ENCODE measurements at places on chromosomes 7 and 10. TPM values are rescaled to one million over a fixed set of nuclear protein-coding genes. Genes with fewer than 3 reads are reported as not detected.

Gene GRM8
- total RNA-seq = not detected

Gene CYP3A5
- not detected for total RNA-seq

Gene TNPO3
- total RNA-seq = 71.8 TPM

- DNase-seq = no peak
These were observed 42.1 kb upstream of the WIPF3 start for GRCh38 chr7:29764227-29764626.

- DNase-seq = no peak
These were observed 24.4 kb upstream of the SRI start for GRCh38 chr7:88244258-88244657.

Data from activated naive CD8-positive, alpha-beta T cell treated with anti-CD3 and anti-CD28 coated beads for 36 hours (primary cell).